Stimulated activated CD8-positive, alpha-beta memory T cell treated with anti-CD3 and anti-CD28 coated beads, Interleukin-15, amount 100 ng/mL, for 24 hours (primary cell): ENCODE measurements at places on chromosomes 16 and 17.
A peak's percentile ranks its signal among the peaks of the same experiment; 100 is the strongest.

DNA sequence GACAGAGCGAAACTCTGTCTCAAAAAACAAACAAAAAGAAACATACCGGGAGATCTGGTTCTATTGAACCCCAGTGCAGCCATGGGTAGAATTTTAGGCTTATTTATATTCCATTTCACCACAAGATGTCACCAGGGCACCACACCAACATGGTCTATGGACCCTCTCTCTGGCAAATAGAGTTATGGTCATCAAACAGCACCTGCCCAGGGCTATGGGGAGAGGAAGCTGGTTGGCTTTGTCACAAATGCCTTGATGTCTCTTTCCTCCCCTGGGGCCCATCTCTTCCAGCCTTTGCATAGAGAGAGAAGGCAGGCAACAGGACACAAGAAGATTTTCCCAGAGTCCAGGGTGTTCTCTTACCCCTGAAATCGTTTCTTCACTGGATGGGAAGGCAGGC lies 128.4 kb downstream of the WWOX start:
- no peak for DNase-seq

- DNase-seq: no peak
These were observed 605.5 kb downstream of the RBFOX1 start for GRCh38 chr16:7938175-7938574.

DNA sequence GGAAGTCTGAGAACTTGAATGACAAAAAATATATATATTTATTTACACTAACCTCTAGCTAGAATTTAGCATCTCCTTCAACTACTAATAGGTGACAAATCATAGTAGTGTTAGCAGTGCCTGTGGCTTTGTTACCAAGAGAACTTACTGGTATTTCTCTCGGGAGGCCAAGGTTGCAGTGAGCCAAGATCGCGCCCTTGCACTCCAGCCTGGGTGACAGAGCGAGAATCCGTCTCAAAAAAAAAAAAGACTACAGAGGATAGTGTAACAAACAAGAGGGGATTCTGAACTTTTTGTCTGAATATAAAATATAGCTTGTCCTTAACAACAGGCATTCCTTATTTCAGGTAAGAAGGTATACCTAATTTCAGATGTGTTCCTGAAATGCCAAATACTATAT lies 1.3 kb upstream of the SUZ12 start:
- no peak for DNase-seq

DNA sequence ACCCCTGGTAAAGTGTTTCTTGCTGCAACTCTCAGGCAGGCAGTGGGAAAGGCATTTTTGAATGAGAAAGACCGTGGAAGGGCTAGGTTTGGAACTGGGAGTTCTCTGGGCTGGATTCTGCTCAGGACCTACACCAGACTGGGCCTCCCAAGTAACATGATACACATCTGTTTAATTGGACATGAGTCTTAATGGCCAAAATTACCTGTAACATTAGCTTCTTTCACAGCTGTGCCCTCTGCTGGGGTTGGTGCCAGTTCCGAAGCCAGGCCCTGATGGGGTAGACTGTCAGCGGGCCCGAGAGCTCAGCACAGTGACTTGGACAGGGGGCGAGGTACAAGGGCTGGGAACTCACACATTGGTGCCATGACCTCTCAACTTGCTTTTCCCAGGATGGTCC lies 118.9 kb upstream of the IRX3 start:
- DNase-seq: no peak

DNA sequence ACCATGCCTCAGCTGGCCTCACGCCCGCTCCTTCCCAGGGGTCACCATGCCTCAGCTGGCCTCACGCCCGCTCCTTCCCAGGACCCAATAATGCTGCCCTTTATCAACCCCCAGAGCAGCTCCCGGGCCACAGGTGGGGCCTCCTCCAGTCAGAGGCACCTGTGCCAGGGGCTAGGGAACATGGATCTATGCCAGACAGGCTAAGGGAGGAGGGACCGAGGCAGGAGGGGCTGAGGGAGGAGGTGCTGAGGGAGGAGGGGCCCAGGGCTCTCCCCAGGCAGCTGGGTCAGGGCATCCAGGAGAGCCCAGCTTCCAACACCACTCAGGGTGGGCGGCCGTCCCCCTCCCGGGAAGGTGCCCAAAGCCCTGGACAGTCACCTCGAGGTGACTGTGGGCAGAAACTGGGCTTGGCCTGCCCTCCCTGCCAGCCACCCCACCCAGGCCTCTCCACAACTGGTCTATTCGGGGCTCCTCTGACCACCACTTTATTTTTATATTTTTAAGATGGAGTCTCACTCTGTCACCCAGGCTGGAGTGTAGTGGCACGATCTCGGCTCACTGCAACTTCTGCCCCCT lies 19.4 kb downstream of the UTS2R start:
- no peak for DNase-seq

DNA sequence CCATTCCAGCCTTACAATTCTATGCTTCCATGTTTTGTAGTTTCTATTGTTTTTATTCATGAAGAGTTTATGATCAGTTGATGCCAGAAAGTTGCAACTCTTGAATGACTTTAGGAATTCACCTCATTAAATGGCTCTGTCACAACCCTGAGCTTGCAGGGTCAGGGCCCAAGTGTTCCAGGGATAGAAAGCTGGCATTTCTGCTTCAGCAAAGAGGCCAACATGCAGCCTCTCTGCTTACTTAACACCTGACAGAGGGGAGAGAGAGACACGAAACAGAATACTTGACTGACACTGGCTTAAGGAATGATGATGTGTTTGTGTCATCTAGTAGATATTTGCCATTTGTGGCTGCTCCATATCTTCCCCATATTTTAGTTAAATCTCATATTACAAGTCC lies 328.1 kb downstream of the CA10 start:
- DNase-seq: no peak

DNA sequence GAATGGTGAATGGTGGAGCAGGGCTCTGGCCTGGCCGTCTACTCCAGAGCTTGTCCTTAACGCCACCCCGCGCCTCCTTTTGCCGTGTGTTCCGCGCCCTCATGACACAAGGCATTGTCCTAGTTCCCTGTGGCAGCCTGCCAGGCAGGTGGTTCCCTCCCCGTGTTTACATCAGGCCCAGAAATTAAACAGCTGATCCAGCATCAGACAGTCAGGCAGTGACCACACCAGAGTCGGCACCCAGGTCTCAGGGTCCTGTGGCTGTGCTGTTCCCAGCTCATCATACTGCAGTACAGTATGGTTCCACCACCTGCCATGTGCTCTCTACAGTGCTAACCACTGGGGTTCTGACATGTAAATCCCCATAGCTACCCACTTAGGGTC lies 119.7 kb downstream of the RAB11FIP4 start:
- DNase-seq: no peak

DNA sequence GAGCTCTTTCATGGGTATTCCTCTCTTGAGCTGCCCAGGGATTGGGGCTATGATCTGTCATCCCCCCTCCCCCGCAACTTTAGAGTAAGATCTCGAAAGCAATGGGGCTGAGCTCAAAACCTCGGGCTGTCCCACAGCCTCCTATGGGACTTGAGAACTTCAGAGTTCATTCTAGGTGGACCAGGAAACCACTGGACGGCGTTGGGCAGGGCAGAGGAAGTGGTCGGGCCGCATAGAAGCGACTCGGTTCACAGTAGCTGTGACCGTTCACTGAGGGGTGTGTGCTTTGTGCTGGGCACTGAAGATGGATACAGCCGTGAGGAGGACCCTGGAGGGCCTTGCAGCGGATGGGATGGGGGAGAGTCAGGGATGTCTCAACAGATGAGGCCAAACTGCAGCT lies 292.0 kb downstream of the CPPED1 start:
- no peak for DNase-seq

GRCh38 chr16:58503863-58504688 lies 4.1 kb downstream of the NDRG4 start:
- DNase-seq: no peak

- no peak for DNase-seq
These were observed 23.9 kb upstream of the LITAF start for GRCh38 chr16:11610580-11610979.

- DNase-seq: no peak
These were observed at the start of gene VMO1 for GRCh38 chr17:4786106-4786511. VMO1 (minus strand) TSS chr17:4786364; CDS start chr17:4786352, 12 bp downstream.

DNA sequence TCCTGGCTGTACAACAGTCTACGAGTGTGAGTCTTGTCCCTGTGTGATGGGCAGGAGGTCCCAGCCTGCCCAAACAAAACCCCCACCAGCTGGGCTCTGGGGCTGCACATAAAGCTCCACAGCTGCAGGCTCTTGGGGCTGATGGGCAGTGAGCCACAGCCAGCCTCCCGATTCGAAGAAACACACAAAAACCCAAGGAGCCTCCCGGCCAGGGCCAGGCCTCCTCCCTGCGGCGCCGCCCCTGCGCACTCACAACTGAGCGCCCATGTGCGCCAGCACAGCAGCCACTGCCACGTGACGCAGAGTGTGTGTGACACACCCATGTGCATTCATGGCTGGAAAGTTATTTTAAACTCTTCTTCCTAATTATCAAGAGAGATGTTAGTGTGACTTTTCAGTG lies 30.6 kb upstream of the FAAP100 start:
- no peak for DNase-seq

DNA sequence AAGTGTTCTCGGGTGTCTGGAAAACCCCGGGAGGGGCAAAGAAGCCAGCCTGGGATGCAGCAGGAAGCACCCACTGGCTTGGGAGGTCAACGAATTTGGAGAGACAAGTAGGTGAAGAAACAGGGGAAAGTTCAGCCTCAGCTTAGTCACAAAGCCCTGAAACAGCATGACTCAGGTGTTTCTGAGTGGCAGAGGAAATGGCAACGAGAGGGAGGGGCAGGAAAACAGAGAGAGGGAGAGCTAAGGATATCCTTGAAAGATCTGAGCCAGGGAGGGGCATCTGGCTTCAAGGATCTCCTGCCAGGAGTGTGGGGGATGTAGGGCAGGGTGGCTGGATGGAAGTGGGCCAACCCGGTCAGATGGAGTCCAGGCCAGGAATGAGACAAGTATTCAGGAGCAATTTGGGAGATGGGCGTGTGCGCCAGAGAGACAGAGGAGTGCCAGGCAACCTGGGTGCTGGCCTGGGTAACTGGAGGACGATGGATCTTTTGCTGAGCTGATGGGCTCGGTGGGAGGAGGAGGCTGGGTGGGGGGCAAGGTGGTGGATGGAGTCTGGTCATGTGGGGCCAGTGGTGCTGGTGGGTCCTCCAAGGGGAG lies 27.2 kb downstream of the ABCC3 start:
- DNase-seq: no peak

GRCh38 chr17:4043862-4044261 lies 79.6 kb upstream of the ATP2A3 start:
- DNase-seq: peak; percentile 33

DNA sequence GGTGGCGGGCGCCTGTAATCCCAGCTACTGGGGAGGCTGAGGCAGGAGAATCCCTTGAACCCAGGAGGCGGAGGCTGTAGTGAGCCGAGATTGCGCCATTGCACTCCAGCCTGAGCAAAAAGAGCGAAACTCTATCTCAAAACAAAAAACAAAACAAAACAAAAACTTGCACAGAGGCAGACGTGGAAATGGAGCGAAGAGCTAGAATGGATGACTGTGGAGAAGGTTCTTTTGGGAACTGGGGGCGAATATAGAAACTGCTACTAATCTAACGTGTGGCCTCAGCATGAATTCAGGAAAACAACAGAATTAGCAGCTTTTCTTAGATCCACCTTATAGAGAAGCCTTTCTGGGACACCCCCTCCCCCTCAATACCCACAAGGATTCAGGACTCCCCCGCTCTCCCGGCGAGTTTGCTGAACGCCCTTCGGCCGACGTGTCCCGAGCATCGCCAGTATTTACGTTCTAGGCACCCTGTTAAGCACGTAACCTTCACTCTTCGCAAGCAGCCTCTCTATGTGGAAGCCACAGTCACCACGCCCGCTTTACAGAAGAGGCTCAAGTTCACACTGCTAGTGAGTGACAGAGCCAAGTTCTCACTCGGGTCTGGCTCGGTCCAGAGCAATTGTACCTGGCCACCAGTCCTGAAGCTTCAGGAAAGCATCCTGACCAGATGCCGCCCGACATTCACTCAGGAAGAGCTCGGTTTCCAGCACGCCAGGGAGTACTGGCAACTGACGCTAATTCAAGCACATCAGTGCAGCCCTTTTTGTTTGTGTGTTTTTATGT lies 13.3 kb upstream of the ABR start:
- no peak for DNase-seq

- no peak for DNase-seq
These were observed 7.6 kb downstream of the PIK3R6 start for GRCh38 chr17:8859804-8860430.

- DNase-seq: no peak
These were observed 38.0 kb upstream of the NOL11 start for GRCh38 chr17:67679721-67680120.

- DNase-seq: no peak
These were observed 47.9 kb downstream of the DNAH17 start for GRCh38 chr17:78529251-78529650.

DNA sequence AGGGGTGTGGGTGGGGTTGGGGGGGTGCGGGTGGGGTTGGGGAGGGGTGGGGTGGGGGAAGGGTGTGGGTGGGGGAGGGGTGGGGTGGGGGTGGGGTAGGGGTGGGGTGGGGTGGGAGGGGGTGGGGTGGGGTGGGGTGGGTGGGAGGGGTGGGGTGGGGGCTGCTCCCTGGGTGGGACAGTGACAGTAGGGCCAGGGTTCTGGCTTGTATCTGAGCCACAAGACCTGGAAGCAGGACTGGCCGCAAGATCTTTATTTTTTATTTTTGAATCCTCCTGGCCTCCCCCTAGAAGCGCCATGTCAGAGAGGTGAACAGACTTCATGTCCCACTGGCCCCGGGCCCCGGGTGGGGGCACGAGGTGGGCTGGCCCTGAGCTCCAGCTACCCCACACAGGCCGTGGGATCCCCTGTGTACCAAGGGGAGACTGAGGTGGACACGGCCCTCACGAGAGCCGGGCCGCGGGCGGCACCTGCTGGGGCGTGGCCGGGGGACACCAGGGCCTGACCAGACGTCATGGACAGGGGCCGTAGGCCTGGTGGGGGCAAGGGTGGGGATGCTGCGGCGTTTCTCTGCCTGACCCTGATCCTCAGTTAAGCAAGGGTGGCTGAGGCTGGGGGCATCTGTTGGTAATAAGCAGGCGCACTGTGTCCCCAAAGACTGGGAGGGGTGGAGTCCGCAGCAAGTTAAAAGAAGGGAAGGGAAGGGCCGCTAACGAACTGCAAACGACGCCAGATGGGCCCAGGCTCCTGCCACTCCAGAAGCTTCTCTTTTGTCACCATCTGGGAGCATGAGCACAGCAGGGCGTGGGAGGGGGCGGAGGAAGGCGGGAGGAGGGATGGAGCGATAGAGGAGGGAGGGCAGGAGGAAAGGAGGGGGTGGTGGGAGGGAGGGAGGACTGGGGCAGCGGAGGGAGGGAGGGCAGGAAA lies 22.3 kb upstream of the PABPN1L start:
- DNase-seq: no peak

DNA sequence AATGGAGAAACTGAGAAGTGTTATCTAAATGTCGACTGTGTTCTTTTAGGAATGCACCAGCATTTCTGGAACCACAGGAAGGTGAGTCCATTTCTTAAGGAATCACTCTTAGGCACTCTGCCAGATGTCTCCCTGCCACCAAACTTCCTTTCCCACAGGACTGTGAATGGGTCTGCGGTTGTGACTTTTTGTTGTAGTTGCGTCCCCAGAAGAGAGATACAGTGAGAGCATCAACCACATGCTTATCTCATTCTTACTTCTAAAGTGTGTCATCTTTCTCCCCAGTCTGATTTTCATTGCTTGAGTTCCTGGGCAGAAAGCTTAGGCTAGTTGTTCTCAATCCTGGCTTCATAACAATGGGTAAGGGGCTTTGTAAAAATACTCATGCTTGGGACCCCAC lies 13.4 kb downstream of the ITPRIPL2 start:
- DNase-seq: no peak

GRCh38 chr17:45777388-45777787 lies 6.7 kb upstream of the CRHR1 start:
- no peak for DNase-seq
